ENCODE measurements at places on chromosomes 6 and 20. TPM values are rescaled to one million over a fixed set of nuclear protein-coding genes. Genes with fewer than 3 reads are reported as not detected.

The GTSF1L gene
- not detected for total RNA-seq

The PTGIS gene
- total RNA-seq, result 1.3 TPM

The NR2E1 gene
- not detected for total RNA-seq

The MROH8 gene
- total RNA-seq, result 1.5 TPM

The DLL1 gene
- 1.2 TPM for total RNA-seq

The CNR1 gene
- 0.07 TPM for total RNA-seq

The KCNK16 gene
- total RNA-seq, result not detected

The NKAIN4 gene
- not detected for total RNA-seq

The ZNF76 gene
- 17.4 TPM for total RNA-seq

The KCNQ5 gene
- total RNA-seq, result not detected

The PERP gene
- 36.7 TPM for total RNA-seq

The SCAF8 gene
- 52.4 TPM for total RNA-seq

The HLA-DPA1 gene
- 16.8 TPM for total RNA-seq

The GRM1 gene
- total RNA-seq, result under 0.01 TPM

The TTBK1 gene
- under 0.01 TPM for total RNA-seq

The EYS gene
- total RNA-seq, result not detected

The POU5F1 gene
- not detected for total RNA-seq

The XKR7 gene
- total RNA-seq, result not detected

The PARD6B gene
- 0.43 TPM for total RNA-seq

The APOBEC2 gene
- total RNA-seq, result not detected

The PDE7B gene
- 64.5 TPM for total RNA-seq

The MMP24 gene
- total RNA-seq, result 0.27 TPM

The SMOC2 gene
- not detected for total RNA-seq

The LY6G6C gene
- total RNA-seq, result not detected

The ETV7 gene
- total RNA-seq, result 0.14 TPM

The FAM83C gene
- total RNA-seq, result not detected

The CPXM1 gene
- total RNA-seq, result 0.14 TPM

The NRM gene
- total RNA-seq, result 13.1 TPM

The CRISP3 gene
- total RNA-seq, result not detected

The DPPA5 gene
- total RNA-seq, result not detected

The SLA2 gene
- total RNA-seq, result not detected

The DZANK1 gene
- 0.93 TPM for total RNA-seq

The SLC44A4 gene
- 0.13 TPM for total RNA-seq

The HDGFL1 gene
- not detected for total RNA-seq

The TENT5A gene
- 15.2 TPM for total RNA-seq

The DACT2 gene
- not detected for total RNA-seq

The TRAPPC3L gene
- total RNA-seq, result 0.13 TPM

The PACRG gene
- not detected for total RNA-seq

The BPIFB2 gene
- not detected for total RNA-seq

The BANF2 gene
- total RNA-seq, result not detected

The TRIM31 gene
- total RNA-seq, result not detected

The CLPSL1 gene
- not detected for total RNA-seq

The MMP24OS gene
- total RNA-seq, result 11.2 TPM

The CD40 gene
- total RNA-seq, result 19.2 TPM
